ENCODE measurements at places on chromosomes 2 and 18.

GRCh38 chr2:219517954-219518778 is 3.9 kb downstream of the ASIC4 start:
- no peak for DNase-seq

- no peak for DNase-seq
Measured at GRCh38 chr2:232485757-232486557, 1.7 kb downstream of the ECEL1 start.

- no peak for DNase-seq
Measured at GRCh38 chr2:126908721-126909177, 10.1 kb downstream of the TEX51 start.

GRCh38 chr18:59454909-59455727 is 96.1 kb upstream of the LMAN1 start:
- DNase-seq, result no peak

DNA sequence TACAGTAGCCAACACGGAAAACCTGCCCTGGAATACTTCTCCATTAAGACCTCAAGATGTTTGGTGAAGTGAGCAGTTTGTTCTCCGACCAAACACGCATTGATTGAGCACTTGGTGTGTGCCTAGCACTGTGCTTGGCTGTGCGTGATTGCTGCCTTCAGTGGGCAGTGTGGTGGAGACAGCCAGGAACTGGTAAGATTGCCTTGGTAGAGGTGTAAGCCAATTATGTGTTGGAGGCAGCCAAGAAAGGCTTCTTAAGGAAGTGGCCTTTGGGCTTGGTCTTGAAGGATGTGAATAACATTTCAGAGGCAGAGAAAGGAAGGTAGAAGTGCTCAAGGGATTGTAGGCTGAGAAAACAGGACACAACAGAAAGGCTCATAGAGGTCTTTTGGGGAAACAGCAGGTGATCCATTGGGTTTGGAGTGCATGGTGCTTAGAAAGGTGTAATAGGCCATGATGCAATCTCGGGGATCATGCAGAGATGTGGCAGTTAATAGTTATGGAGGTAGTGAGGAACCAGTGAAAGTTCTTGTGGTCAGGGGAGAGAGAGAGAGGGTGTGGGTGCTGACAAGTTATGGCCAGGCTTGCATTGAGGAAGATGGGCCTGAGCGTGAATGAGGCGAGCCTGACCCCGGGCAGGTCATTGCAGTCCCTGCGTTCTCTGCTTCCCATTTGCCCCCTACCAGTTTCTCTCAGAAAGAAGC is 6.3 kb downstream of the B3GNT2 start:
- no peak for DNase-seq

DNA sequence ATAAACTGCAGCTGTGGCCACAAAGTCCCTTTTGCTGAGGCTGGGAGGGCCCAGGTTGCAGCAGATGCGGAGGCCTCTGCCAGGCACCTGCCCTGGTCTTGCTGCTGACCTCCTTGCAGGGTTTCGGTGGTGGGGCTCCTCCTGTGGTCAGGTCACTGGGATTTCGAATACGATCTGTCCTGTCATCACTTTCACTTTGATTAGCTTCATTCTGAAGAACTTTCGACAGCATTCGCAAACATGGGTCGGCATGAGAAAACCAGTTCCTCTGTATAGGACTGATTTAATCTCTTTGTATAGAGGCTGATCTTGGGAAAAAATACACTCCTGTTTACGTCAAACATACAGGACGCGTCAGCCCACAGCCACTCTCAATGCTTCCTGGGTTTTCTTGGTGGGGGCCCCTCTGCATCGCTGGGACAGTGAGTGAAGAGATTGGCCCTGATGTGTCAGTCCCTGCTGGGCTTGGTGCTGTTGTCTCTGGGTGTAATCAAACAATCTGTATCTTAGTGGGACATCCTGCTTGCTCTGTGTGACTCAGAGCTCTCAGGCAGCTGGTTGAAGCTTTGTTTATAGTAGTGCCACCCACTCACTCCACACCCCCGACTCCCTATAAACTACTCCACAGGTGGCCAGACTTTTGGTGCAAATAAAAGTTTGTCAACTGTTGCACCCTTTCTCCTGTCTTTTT is 209.4 kb upstream of the CXCR4 start:
- no peak for DNase-seq

- no peak for DNase-seq
Measured at GRCh38 chr2:200411831-200412230, 98.0 kb downstream of the KCTD18 start.

GRCh38 chr2:201901786-201902185 is 95.4 kb downstream of the CDK15 start:
- DNase-seq, result no peak

- DNase-seq, result no peak
Measured at GRCh38 chr18:34651586-34652369, 58.3 kb upstream of the DTNA start.

DNA sequence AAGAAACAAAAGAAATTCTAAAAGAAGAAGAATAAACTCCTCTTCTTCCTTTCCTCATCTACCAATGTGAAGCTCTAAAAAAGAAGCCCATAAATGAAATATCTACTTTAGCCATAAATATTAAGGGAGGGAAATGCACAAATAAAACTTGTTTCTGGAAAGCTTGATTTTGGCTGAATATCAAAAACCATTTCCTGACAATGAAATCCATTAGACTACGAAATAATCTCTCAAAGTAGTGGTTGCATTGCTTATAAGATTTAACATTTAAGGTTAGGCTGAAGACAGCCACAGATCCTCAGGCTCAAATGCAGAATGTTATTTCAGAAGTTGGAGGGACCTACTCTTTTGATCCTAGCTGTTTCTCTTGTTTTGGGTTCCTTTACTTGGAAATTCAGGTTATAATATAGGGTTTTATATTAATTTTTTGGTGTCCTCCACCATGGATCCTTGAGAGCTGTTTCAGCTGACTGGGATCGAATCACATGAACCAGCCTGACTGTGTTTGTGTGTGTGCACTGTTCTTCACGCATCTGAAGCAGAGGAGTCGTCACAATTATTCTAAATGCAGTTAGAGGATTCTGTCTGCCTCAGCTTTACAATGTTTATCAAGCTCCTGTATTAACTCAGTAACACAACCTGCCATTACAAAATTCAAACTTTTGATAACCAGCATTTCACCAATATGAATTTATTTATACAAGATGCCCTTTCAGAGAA is 474.8 kb downstream of the ARHGAP15 start:
- no peak for DNase-seq

DNA sequence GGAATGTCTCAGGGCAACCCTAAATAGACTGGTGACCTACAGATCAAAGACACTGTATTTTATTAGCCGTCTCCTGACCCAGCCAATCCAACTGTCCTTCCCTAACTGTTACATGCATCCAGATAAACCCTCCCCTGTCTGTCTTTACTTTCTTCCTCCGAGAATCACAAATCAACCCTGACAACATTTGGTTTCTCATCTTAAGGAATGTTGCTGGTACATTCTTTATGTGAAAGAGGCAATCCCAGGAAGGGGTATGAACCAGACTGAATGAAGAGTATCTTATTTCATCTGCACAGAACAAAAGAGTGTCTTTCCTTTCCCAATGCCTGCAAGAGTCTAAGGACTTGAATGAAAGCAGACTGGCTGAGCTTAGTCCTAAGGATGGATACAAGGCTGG is 113.9 kb upstream of the LTBP1 start:
- no peak for DNase-seq

- DNase-seq, result no peak
Measured at GRCh38 chr2:163612332-163612731, 123.5 kb downstream of the FIGN start.

- DNase-seq, result no peak
Measured at GRCh38 chr2:154261473-154262027, 389.8 kb downstream of the GALNT13 start.

DNA sequence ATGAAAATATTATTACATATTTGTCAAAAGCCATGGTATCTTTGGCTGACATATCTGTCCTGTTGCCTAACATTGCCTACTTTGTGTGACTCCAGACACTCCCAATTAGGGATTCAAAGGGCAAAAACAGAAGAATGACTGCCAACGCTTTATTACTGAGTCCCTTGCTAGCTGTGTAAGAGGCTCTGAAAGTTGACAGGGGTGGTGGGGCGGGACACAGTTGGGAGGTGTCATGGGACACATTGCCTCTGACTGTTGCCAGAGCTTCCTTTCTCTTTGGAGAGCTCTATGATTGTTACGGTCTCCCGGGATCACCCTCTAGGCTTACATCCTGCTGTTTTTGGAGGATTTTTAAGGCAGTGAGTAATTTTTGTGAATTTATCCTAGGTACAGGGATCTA is 249.6 kb upstream of the ACVR2A start:
- DNase-seq, result no peak

GRCh38 chr2:233256048-233256447 is 4.6 kb downstream of the ATG16L1 start:
- no peak for DNase-seq

DNA sequence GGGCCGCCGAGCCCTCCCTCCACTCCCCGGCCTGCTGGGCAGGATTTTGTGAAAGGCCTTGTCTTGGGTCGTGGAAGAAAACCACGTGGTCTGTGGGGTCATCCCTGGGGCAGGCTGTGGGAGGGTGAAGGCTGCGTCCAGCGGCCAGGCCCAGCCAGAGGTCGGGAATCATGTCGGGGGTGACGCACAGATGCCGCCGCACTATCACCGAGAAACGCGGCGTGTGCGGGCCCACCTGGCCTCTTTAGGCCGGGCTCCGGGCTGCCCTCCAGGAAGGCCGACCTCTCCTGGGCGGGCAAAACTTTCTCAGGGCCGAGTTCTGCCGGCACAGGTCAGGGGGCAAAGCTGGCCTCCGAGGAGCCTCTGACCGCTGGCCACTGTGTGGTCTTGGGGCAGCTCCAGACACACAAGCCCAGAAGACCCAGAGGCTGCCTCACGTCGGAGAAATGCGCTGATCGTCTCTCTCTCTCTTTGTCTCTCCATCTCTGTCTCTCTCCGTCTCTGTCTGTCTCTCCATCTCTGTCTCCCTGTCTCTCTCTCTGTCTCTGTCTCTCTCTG is 28.4 kb downstream of the NFATC1 start:
- DNase-seq, result peak; percentile 54

DNA sequence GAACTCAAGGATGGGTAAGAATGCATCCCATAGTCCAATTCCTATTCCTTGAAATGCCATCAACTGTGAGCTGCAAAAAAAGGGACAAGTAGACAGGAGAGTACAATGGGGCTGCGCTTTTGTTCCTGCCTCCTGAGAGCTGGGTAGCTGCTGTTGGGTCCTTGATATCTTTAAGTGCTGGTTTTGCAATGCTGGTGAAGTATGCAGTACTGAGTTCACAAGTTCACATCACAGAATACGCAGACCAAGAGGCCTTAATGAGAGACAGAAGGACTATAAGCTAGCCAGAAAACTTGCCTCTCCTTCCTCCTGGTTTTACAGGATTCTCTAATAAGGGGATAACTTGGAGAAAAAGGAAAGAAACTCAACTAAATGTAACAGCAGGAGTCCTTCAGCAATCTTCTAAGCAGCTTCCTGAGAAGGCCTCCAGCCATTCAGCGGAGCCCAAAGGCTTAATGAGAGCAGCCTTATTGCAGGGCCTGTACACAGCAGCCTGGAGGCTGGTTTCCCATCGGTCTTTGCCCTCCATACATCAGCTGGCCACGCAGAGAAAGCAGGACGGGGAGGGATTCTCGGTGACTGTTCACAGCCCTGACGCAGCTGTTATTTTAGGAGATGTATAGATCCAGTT is 293.1 kb downstream of the CDCA7 start:
- DNase-seq, result no peak

DNA sequence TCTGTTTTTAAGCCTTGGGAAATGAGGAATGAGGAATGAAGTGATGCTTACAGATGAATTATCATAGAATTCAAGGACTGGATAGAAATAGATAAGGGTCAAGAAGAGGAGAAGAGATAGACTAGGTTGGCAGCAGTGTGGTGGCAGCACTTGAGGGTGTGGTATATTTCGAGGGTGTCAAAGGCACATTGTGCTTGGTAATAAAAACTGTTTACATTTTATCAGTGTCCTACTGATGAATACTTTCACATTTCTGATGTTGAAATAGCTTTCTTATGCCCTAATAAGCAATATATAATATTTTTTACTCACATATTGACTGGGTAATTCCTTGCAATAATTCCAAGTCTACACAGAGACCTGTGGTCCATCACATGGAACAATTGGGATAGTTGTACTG is 3.4 kb downstream of the TFPI start:
- DNase-seq, result no peak

DNA sequence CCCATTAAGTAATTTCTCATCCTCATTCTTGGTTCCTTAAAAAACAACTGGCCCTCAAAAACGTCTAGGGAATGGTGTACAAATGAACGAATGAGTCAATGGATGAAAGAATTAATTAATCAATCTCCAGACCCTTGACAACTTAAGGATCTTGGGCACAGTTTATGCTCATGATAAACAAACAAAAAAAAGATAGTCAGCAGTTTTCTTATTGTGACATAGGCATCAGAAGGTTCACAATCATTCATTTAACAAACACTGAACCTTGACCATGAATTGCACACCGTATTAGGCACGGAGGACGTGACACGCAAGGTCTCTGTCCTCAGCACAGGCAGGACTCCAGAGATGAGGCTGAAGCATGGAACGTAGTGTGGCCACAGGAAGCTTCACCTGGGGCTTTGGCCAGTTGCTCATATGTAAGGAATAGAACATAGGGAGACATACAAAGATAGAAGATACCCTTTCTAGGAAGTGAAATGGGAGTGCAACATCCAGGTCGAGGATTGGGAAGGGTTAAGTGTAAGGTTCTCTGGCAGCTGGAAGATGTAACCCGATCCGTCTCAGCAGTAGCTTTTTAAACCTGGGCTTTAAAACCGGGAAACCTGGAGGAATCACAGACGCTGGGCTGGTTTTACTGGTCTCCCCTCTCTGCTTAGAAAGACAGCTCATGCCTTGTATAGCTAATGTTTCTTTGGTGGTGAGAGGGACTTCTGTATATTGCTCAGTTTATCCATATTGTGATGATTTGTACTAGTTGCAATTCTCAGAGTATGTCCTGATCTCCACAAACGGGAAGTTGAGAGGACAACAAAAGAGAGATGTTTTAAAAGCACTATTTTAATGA is 8.9 kb upstream of the LTBP1 start:
- no peak for DNase-seq

DNA sequence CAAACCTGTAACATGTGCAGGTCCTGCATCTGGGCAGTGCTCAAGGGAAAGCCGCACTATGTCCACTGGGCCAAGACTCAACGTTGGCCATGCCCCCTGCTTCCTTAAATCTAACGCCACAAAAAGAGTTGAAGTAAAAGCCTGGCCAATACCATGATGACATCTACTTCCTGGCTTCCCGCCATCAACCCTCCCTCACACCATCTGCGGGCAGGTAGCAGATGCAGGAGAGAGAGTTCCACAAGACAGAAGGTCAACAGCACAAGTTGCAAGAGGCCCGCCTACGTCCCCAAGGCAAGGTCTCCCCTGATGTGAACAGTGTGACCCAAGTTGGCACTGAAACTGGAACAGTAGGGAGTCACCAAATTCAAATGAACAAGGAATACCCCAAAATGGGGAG is 48.4 kb downstream of the ABCG8 start:
- DNase-seq, result no peak
